ENCODE measurements at places on chromosomes 2 and 18. TPM values are rescaled to one million over a fixed set of nuclear protein-coding genes. Genes with fewer than 3 reads are reported as not detected.

GRCh38 chr2:47225061-47225783, 70.1 kb upstream of the STPG4 start:
- no peaks in the 10 kb centered on the region for H3K27me3 ChIP-seq
- H3K4me3 ChIP-seq = no peak overlapping the region
- H3K4me1 ChIP-seq = no peaks in the 10 kb centered on the region
- H3K36me3 ChIP-seq = no peaks in the 10 kb centered on the region
- no peak overlapping the region for H3K27ac ChIP-seq

GRCh38 chr18:41373612-41374011, 581.4 kb upstream of the PIK3C3 start:
- DNase-seq = no peak
- no peak overlapping the region for H3K27ac ChIP-seq
- no peaks in the 10 kb centered on the region for H3K36me3 ChIP-seq
- no peaks in the 10 kb centered on the region for H3K27me3 ChIP-seq

DNA sequence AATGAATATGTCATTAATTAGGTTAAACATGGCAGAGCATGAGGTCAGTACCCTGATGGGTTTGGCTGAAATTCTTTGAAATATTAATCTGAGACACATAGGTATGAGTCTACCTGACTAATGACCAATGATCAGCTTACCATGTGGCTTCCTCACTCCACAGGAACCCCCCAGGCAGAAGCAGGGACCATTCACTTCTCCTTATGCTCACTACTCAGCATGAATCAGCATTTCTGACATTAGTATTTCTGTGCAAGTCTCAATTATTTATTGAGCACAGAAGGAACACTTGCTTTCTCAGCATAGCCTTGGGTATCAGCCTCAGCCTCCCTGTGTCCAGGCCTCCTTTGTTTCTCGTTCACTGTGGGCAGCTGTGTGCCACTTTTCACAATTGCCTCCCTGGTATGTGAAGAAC, 9.3 kb upstream of the KCNE4 start:
- no peaks in the 10 kb centered on the region for H3K36me3 ChIP-seq
- DNase-seq = no peak
- no peak overlapping the region for H3K27ac ChIP-seq

Gene MAPRE3
- 3.2 TPM for total RNA-seq

DNA sequence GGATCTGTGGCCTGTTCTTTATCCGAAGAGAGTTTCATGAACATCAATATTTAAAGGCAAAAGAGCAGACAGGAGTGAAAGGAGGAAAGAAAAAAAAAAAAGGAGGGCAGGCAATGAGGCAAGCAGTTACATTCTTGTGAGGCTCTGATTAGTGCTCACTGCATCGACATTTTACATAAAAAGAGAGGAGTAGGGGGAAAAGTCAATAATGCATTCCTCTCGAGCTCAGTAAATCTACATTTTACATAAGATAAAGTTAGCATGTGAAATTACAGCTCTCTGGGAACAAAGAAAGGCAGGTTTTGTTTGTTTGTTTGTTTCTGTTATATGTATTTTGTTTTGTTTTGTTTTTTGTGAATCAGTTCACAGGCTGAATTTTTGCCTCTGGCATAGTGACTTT, 187.1 kb upstream of the ARL4C start:
- H3K4me1 ChIP-seq = no peaks in the 10 kb centered on the region
- H3K4me3 ChIP-seq = no peak overlapping the region
- DNase-seq = no peak
- H3K36me3 ChIP-seq = no peaks in the 10 kb centered on the region
- H3K27me3 ChIP-seq = peaks cover 2% of the 10 kb centered on the region
- H3K27ac ChIP-seq = no peak overlapping the region

Gene FABP1
- total RNA-seq = not detected

DNA sequence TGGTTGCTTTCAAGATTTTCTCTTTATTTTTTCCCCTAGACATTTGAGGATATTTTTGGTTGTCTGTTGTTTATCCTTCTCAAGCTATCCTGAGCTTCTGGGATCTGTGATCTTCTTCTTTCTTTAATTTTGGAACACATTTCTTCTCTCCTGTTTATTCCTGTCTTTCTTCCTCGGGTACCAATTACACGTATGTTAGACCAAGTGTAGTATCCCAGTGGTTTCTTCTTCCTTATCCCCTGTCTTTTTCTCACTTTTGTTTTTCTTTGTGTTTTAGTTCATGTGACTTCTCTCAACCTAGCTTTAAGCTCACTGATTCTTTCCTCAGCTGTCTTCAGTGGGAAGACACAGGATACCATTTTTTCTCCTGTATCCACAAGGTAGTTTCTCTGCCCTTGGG, 120.0 kb downstream of the GALR1 start:
- H3K27me3 ChIP-seq = peaks cover 17% of the 10 kb centered on the region
- no peak for DNase-seq
- H3K36me3 ChIP-seq = peaks cover 5% of the 10 kb centered on the region
- H3K4me3 ChIP-seq = no peak overlapping the region
- no peaks in the 10 kb centered on the region for H3K4me1 ChIP-seq
- H3K27ac ChIP-seq = no peak overlapping the region

Gene PRPF40A
- 152 TPM for total RNA-seq

DNA sequence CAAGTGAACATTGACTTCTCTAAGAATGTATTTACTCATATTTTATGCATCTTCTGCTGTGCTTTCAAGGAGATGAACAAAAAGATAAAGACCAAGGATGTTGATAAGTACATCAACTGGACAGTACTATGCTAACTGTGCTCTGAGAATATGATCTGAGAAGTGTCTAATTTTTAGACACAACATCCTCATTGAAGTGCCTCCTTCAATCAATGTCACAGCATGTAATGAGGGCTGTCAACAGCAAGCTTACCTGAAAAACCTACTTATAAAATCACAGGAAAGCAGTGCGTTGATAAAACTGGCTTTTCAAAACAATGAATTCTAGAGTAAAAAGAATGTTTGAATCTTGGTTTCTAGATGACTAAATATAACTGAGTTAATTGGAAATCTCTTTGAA, 452.9 kb upstream of the DSEL start:
- H3K27ac ChIP-seq = no peak overlapping the region
- H3K4me3 ChIP-seq = no peak overlapping the region
- H3K27me3 ChIP-seq = no peaks in the 10 kb centered on the region
- no peaks in the 10 kb centered on the region for H3K4me1 ChIP-seq
- no peaks in the 10 kb centered on the region for H3K36me3 ChIP-seq

DNA sequence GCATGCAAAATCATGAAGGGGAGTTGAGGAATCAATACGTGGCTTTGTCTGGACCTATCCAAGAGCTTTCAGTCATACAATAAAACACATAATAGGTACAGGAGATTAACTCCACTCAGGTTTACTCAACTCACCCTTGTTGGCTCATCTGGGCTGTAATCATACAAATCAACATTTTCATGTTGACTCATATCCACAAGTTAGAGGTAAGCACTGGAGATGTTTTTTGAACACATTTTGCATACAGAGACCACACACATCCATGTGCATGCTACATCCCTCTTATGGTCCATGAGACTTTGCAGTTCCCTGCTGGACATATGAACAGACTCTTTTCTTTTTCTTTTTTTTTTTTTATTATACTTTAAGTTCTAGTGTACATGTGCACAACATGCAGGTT, 336.9 kb upstream of the PIK3C3 start:
- H3K4me1 ChIP-seq = no peaks in the 10 kb centered on the region
- no peaks in the 10 kb centered on the region for H3K27me3 ChIP-seq
- H3K36me3 ChIP-seq = no peaks in the 10 kb centered on the region
- no peak for DNase-seq

DNA sequence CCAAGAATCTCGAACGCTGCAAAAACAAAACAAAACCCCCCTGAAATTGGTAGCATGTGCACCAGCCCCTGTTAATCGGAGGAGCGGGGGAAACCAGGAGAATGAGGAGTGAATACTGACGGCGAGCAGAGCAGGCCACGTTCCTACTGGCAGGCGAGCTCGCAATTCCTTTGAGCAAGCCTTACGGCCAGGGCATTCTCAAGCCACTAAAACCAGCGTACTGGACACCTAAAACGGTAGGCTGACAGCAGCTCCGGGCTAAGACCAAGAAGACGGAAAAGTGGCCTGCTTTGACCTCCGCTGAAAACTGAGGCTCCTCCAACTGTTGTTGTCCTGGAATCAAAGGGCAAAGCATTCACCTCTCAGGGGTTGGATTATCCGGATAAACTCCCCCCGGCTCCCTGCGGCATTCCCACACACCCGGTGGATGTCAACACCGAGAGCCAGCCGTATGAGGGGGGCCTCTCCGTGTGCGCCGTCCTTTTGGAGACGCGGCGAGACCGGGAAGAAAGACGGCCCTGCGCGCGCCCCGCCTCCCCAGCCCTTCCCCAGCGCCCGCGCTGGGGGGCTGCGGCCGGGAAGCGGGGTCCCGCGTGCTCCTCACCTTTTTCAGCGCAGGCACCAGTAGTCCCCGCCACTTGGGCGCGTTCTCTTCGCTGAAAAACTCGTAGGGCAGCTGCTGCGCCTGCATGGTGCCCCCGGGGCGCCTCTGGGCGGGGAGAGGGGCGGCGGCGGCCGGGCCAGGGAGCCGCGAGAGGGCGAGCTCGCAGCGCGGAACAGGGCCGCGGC, 925 bp downstream of the SOS1 start:
- H3K36me3 ChIP-seq = peaks cover 34% of the 10 kb centered on the region
- H3K27me3 ChIP-seq = no peaks in the 10 kb centered on the region
- H3K4me3 ChIP-seq = peak overlapping the region; percentile 81
- DNase-seq = peak; percentile 78
- H3K4me1 ChIP-seq = peaks cover 50% of the 10 kb centered on the region

Gene ERMN
- total RNA-seq = 1.0 TPM

DNA sequence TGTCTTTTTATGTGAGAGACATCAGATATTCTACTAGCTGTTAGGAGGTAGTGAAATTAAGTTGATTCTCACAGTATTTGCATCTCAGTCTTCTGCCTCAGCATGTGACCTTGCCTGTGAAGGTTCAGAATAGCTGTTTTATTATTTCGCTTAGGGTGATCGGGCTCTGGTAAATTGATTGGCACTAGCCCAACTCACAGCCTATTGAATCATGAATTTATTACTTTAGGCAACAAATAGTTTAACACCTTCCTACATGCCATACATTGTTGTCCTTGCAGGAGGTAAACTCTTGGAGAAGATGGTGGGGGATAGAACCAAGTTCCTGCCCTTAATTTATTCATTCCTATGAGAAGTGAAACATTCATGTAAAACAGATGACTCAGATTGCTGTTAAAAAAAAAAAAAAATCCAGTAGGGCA, 101.9 kb downstream of the GPD2 start:
- no peak overlapping the region for H3K27ac ChIP-seq
- no peak for DNase-seq
- peaks cover 9% of the 10 kb centered on the region for H3K36me3 ChIP-seq
- no peaks in the 10 kb centered on the region for H3K27me3 ChIP-seq
- H3K4me1 ChIP-seq = peaks cover 38% of the 10 kb centered on the region

Gene ACOXL
- 0.23 TPM for total RNA-seq

Gene SPP2
- not detected for total RNA-seq

DNA sequence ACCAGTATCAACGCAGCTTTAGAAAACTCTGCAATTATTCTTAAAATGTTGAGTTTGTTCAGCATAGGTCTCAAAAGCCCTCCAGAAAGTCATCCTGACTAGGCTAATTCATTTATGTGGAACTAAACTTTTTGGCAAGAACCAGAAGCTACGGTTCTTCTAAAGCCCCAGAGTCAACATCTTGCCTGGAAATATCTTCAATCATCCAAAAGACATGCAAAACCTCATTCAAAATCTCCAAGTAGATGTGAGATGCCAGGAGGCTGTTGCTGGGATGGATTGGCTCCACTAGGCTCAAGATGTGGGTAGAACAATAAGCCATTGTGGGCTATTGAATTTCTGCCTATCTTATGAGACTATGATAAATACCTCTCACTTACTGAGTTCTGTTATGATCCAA, 2.1 kb upstream of the SCG2 start:
- H3K36me3 ChIP-seq = no peaks in the 10 kb centered on the region
- no peak overlapping the region for H3K27ac ChIP-seq
- H3K4me3 ChIP-seq = no peak overlapping the region
- peaks cover 5% of the 10 kb centered on the region for H3K27me3 ChIP-seq
- H3K4me1 ChIP-seq = no peaks in the 10 kb centered on the region

- H3K27ac ChIP-seq = no peak overlapping the region
- DNase-seq = peak; percentile 16
- H3K4me3 ChIP-seq = no peak overlapping the region
- H3K27me3 ChIP-seq = peaks cover 13% of the 10 kb centered on the region
- H3K4me1 ChIP-seq = peaks cover 8% of the 10 kb centered on the region
- H3K36me3 ChIP-seq = no peaks in the 10 kb centered on the region
Observed at GRCh38 chr2:177758591-177759371, 313.8 kb downstream of the PDE11A start.

DNA sequence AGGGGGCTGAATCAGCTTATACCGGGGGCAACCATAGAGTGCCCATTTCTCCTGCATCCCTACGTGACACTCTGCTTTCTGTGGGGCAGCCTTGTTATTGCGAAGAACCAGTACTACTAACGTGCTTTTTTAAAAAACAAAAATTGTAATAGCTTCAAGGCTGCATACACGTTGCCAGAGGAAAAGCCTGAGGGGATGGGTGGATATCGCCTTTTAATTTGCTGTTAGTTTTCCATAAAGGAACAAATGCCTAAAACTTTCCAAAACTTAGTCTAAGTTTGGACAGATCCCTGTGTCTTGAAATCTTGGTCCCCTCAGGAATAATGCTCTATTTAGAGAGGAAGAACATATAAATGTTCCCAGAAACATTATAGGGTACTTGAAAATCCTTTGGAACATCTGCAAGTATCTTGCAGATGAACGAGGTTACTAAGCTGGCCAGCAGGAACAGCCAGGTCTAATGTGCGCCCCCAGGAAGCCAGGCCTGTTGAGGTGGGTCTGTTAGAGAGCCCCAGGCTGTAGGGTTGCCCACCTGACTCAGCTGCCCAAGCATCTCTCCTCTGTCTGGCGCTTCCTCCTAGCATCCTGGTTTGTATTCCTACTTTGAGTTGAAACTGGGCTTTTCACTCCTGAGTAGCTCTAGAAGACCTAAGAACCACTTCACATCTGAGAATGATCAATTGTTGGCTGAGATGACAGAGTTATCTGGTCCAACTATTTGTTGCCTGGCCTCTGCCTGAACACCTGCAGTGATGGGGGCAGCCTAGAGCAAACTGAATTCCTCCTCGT, 96.9 kb downstream of the TGOLN2 start:
- DNase-seq = no peak
- H3K27me3 ChIP-seq = peaks cover 13% of the 10 kb centered on the region
- no peak overlapping the region for H3K4me3 ChIP-seq
- H3K36me3 ChIP-seq = no peaks in the 10 kb centered on the region

Gene FAP
- total RNA-seq = not detected

GRCh38 chr18:12308386-12309100, 502 bp downstream of the TUBB6 start:
- peak overlapping the region; percentile 56 for H3K4me3 ChIP-seq
- DNase-seq = peak; percentile 64
- H3K27ac ChIP-seq = no peak overlapping the region

Gene TM4SF20
- not detected for total RNA-seq

DNA sequence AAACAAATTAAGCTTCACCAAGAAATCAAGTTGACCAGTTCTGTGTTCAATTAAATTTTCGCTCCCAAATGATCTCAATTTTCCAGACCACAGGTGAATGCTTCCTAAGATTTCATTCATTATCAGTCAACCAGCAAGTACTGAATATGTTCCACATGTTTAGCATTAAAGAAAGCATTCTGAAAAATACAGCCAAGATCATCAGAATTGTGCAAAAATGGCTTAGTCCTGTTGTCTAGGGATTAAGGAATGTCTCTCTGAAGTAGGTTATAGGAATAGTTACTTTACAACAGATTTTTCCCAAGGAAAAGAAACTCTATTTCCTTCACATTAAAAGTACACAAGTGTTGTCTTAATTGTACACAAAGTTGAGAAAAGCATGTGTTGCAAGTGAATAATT, 69.2 kb downstream of the NRXN1 start:
- no peak overlapping the region for H3K4me3 ChIP-seq
- no peaks in the 10 kb centered on the region for H3K4me1 ChIP-seq
- no peaks in the 10 kb centered on the region for H3K36me3 ChIP-seq
- DNase-seq = no peak
- H3K27me3 ChIP-seq = no peaks in the 10 kb centered on the region
- no peak overlapping the region for H3K27ac ChIP-seq
